ENCODE measurements at places on chromosomes 7 and 10.

GRCh38 chr10:119113751-119114732, 10.1 kb downstream of the DENND10 start:
- DNase-seq = no peak

DNA sequence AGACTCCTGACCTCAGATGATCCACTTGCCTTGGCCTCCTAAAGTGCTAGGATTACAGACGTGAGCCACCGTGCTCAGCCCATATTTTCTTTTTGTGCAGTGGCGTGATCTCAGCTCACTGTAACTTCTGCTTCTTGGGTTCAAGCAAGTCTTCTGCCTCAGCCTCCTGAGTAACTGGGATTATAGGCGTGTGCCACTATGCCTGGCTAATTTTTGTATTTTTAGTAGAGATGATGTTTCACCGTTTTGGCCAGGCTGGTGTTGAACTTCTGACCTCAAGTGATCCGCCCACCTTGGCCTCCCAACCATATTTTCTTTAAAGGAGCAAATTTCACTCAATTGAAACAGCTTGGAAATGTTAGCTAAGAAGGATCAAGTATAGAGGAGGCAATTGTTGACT, 16.5 kb downstream of the GBF1 start:
- no peak for DNase-seq

DNA sequence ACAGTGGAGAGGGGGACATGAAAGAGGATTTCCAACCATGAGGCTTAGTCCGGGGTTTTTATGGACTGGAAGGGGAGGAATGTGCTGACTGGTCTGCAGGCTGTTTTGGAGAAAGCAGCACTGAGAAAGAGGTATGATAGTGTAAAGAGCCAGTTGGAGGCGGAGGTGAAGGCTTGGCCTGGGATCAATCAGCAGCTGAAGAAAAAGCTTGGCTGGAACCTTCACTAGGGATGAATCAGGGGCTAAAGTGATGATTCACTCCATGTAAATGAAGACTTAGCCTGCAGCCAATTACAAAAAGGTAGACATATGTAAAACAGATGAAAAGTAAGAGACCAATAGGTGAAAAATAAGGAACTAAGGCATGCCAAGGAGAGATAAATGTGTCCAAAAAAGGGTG, 1382.6 kb downstream of the GATA3 start:
- no peak for DNase-seq

- no peak for DNase-seq
Measured at GRCh38 chr10:17453035-17453372, 1.4 kb downstream of the ST8SIA6 start.

DNA sequence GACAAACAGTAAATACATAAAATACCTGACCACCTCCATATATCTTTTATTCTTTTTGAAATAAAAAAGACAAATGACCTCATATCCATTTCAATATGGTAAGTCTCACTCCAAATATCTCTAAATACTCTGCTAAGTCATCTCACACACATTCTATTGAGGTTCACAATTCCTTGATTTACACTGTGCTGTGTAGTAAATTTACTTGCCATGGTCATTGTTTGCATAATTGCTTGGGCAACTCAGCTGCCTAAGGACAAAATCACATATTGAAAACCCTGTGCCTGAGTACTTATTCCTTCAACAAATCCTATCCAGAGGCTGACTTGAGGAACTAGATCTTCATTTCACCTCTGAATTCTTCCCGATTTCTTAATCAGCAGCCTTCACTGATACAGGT, 176.4 kb downstream of the THSD7A start:
- no peak for DNase-seq

- no peak for DNase-seq
Measured at GRCh38 chr10:46062723-46063428, 16.8 kb upstream of the MSMB start.

Data from NCI-H1048 (cell line).